SK-N-SH (cell line): ENCODE measurements at places on chromosomes 3 and 15.

GRCh38 chr3:11998092-11998491 lies 6.1 kb upstream of the SYN2 start:
- no peak for DNase-seq

- no peak for DNase-seq
Measured at GRCh38 chr3:46027021-46027705, at the start of gene XCR1. Gene XCR1, minus strand, starts transcription at chr3:46027483. Its CDS starts 5,536 bp downstream, at chr3:46021947.

GRCh38 chr3:55183201-55183600 lies 255.3 kb upstream of the LRTM1 start:
- peak; percentile 32 for DNase-seq

DNA sequence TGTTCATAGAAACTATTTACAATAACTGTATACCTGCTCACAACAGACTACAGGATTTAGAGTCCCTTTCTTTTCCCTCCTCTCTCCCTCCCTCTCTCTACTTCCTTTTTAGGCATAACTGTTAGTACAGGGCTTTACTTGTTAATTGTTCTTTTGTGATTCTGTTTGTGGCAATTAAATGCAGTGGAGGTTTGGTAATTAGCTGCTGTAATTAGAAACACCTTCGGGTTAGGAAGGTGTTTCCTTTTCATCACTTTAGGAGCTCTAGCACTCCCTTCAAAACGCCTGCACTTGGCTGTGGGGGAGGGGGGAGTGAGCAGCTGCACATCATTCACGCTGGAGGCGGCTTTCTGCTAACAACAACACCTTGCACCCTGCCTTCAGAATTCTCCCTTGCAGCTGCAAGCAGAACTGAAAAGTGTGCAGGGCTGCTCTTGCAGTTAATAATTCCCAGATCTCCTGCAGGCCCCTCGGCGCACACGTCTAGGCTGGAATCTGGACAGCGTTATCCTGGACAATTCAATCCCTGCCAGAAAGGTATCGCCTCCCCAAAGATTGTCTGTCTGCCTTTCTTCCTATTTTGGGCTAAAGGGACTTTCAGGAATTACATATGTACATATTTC lies 242.6 kb upstream of the RGMA start:
- peak; percentile 75 for DNase-seq

- DNase-seq = peak; percentile 41
Measured at GRCh38 chr3:187737368-187738070, 7.7 kb downstream of the BCL6 start.

DNA sequence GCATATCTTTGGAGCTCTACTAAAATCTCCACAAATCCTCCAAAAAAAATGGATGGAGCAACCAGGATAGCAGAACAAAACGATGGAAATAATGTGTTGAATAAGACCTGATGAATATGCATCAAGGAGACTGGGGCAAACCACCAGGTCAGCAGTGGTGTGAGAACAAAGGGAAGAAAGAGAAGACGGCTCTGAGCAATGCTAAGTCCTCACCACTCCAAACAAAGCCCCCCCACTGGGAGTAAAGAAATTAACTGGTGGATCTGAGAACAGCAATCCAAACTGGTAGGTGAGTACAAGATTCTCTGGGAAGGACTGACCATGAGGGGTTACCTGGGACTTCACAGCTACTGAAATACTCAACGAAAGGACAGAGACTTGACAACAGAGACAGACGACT lies 977.3 kb downstream of the TBL1XR1 start:
- DNase-seq = no peak

- DNase-seq = no peak
Measured at GRCh38 chr3:55687526-55687925, 200.4 kb upstream of the WNT5A start.

DNA sequence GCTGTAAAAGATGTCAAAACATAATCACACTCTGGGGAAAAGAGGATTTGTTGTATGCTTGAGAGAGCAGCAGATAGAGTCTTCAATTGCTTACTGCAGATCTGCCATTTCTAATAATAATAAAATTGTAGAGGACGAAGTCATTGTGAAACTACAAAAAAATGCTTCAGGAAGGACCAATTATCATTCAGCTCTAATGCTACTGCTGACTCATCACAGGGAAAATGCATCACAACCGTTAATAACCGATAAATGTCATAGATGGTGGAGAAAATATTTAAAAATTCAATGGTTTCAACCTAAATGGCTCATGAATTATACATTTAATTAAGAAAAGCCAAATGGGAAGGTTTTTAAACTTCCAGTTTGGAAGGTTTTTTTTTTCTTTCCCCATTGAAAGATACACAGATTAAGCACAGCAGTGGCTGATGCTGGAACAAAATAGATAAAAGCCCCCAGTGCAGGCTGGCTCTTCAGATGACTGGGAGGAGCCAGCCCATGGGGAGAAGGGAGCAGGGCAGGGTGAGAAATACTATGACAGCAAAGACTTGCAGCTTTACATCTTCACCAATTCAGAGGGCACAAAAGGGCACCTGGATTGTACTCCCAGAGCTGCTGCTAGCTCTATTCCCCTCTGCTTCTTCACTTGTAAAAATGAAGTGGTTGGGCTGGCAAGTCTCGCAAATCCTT lies 196.1 kb downstream of the CNTN6 start:
- DNase-seq = peak; percentile 8

DNA sequence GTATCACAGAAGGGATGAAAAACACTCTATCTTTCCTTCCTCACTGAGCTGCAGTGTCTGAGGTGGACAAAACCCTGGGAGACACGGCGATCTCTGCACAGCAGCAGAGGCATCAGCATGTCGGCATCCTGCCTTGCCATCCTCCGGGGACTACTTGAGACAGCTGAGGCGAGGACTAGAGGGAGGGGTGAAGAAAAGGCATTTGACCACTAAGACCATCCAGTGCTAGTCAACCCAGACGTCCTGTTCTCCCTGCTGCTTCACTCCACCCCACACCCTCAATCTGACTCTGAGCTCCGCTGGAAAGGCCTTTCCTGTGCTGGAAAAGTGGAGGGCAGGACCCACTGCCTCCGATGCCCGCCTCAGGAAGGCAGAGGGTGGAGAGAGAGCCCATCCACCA lies 67.3 kb downstream of the VGLL4 start:
- DNase-seq = no peak

GRCh38 chr3:124584552-124585391 lies 145.5 kb upstream of the UMPS start:
- peak; percentile 91 for DNase-seq

GRCh38 chr3:128197855-128198254 lies 44.6 kb downstream of the EEFSEC start:
- DNase-seq = no peak

- no peak for DNase-seq
Measured at GRCh38 chr3:120796976-120797375, 54.4 kb downstream of the GTF2E1 start.

GRCh38 chr3:128616516-128617269 lies 33.9 kb downstream of the RPN1 start:
- DNase-seq = no peak

DNA sequence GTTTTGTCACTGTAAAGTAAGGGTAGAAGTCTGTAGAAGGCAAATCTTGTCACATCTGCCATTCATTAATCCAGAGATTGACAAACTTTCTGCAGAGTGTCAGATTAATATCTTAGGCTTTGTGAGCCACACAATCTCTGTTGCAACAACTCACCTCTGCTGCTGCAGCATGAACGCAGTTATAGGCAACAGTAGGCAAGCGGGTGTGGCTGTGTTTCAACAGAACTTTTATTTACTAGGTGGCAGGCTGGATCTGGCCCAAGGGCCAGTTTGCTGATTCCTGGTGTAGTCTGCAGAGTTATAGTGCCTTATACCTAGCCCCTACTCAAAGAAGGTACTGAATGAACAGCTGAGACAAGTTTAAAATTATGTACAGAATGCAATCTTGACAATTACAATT lies 396.7 kb downstream of the FOXP1 start:
- no peak for DNase-seq

DNA sequence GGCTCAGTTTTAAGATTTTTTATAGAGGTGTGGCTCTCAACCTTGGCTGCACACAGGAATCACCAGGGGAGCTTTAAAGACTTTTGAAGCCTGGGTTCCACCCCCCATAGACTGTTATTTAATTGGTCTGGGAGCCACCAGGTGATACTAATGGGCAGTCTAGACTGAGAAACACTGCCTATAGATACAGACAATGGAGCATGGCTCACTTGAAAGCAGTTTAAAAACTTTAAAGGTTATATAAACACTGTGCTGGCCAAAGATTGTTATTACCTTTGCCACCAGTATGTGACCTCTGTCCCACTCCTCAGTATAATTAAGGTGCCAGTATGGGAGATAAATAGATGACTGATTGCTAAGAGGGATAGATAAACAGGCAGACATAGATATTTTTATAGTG lies 3.8 kb downstream of the GOLIM4 start:
- no peak for DNase-seq

DNA sequence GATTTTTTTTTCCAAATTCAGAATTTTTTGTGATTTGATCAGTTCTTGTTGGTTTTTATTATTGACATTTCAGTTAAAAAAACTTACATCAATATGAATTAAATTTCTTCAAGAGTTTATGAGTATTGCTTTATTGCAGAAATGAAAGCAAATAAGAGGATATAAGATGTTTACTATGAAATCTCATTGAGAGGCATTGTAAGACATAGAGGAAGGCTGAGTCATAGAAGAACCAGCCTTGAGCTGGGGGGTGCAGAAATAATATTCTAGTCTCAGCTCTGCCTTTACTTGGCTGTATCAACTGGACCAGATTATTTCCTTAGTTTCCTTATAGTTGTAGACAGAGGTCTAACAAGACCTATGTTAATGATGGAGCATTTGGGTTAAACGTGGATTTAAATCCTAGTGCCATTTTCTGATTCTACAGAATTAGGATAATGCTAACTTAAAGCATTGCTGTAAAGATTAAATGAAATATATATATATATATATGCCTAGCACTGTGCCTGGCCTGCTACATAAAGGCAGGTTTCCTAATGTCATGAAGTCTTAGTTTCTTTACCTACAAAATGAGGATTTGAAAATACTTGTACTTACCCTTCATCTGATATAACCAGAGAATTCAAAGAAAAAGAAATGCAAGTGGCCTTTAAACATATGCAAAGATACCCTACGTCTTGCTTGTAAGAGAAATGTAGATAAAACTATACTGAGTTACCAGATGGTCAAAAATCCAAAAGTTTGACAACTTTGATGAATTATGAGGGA lies 7.3 kb downstream of the FAM98B start:
- DNase-seq = no peak

DNA sequence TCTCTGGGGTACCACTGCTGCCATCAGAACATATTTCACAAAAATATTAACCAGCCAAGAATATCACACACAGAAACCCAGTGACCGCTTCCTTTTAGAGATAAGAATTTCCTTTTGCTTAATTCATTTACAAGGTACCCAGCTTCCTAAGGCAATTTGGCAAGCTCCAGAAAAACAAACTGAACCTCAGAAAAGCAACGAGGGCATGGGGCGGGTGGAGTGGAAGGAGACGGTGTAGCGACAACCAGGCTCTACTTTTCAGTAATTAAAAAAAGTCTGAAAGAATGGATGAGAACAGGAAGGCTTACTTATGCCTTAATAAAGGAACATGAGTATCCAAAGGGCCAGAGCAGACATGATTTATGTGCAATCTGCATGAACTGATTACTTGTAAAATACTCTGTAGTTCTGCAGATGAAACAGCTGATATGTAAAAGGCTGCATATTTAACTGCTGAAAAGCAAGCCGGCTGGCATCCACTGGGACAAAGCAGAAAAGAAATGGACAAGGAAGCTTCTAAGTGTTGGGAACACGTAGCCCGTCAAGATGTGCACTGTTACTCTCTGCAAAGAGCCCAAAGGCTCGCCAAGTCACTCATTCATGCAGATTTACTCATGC lies 18.6 kb downstream of the RFTN1 start:
- peak; percentile 55 for DNase-seq

GRCh38 chr3:61964566-61964965 lies 403.2 kb downstream of the PTPRG start:
- DNase-seq = no peak

DNA sequence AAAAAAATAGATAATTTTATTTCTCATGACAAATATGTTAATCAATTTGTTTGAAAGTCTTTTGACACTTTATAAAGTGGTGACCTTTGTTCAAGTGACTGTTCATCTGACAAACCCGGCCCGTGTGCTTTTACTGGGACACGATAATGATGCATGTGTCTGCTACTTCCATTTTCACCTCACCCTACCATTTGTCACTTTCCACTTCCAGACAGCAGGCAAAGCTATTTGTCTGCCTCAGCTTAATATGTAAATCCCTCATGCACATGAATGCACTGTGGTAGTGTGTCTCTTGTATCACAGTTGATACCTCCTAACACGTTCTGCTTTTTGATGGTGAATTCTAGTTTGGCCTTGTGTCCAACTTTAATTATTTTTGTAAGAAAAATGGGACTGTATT lies 204.3 kb downstream of the BBX start:
- no peak for DNase-seq

DNA sequence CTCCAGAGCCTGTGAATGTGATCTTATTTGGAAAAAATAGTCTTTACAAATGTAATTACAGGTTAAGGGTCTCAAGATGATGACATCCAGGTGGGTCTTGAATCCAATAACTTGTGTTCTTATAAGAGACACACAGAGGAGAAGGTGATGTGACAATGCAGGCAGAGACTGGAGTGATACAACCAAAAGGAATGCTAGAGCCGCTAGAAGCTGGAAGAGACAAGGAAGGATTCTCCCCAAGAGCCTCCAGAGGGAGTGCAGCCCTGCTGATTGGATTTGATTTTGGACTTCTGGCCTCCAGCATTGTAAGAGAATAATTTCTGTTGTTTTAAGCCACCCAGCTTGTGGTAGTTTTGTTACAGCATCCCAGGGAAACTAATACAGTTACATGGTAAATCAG lies 9.7 kb downstream of the MYH15 start:
- DNase-seq = no peak

DNA sequence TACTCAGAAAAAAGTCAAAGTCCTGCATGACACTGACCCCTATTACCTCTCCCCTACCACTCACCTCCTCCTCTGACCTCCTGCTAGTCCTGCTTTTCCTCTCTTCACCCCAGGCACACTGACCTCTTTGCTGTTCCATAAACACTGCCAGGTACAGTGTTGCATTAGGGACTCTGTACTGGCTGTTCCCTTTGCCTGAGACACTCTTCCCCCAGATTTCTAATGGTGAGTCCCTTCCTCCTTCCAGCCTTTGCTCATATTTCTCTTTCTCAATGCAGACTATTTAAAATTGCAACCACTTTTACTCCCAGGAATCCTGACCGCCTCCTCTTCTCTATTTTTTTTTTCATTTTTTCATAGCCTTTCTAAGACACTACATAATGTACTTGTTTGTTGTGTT lies 36.3 kb upstream of the UBE2E2 start:
- DNase-seq = no peak
